ENCODE measurements at places on chromosomes 12 and 14. TPM values are rescaled to one million over a fixed set of nuclear protein-coding genes. Genes with fewer than 3 reads are reported as not detected.

The PRB2 gene
- polyA plus RNA-seq = not detected

The ZBTB39 gene
- 1.2 TPM for polyA plus RNA-seq

The CCDC197 gene
- polyA plus RNA-seq = 0.69 TPM

The GTF2A1 gene
- 8.8 TPM for polyA plus RNA-seq

The MIP gene
- polyA plus RNA-seq = 0.13 TPM

DNA sequence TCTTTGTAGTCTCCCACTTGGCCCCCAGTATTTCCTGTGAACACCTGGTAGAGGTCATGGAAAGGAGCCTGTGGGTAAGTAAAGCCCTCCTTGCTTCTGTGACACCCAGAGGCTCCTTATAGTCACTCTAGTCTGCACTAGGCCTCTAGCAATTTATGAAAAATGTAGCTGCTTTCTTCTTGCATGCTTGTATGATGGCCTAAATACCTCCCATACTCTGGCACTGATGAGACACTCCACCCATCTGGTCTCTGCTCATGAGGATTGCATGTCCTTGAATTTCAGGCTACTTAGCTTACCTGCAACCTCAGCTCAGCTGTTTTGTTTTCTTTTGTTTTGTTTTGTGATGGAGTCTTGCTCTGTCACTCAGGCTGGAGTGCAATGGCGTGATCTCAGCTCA, 4.6 kb upstream of the A2ML1 start:
- DNase-seq = no peak

DNA sequence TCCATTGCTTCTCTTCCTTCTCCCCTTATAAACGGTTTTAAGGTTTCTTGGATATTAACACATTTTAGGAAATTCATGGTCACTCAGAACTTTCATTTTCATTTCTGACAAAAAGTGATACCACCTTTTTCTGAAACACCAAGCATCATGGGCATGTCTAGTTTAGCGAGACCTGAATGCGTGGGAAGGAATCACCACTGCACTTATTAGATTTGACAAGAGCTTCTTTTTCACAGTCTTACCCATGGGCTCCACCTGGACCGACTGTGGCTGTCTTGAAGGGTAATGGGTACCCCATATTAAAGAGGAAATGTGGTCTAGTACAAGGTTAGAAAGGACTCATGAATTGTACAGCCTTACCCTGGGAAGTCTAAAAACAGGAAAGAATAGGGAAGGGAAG, 95.4 kb downstream of the KCNK10 start:
- DNase-seq = no peak

GRCh38 chr12:95202691-95203486, 14.4 kb downstream of the FGD6 start:
- no peak for DNase-seq

DNA sequence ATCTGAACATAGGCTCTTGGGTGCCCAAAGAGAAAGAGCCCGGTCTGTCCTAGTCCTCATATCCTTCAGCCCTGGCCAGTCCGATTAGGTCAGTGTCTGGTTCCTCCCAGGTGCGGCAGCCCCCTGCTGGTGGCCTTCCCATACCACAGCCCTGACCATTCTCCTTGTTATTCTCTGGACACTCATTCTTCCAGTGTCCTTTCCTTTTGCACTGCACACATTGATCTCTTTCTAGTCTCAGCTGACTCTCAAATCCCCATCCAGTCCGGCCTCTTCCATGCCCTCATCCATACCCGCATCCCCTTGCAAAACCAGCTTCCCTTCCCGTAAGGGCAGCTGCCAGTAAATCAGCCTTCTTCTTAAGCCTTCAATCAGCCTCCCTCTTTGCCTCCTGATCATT, 1316.3 kb downstream of the TMEM121 start:
- no peak for DNase-seq

- DNase-seq = no peak
These were observed 126.3 kb downstream of the SLC25A47 start for GRCh38 chr14:100449225-100449987.

- no peak for DNase-seq
These were observed 390.3 kb downstream of the ZFP36L1 start for GRCh38 chr14:68402525-68403101.

- DNase-seq = no peak
These were observed 653.0 kb downstream of the RPL10L start for GRCh38 chr14:45998554-45998953.

DNA sequence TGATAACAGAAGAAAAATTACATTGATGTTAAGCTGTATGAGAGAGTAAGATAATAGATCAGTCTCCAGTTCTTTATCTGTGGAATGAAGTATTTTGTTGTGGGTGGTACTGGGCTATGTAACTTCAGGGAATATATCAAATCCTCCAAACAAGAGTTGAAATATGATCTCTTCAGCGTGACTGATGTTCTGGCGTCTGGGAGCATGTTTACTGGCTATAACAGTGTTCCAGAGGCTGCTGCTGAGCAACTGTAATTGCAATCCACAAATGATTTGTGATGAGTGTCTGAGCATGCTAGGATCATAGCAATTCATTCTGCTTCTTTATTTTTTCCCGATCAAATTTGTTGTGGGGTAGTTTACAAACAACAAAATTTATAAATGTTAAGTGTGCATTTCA, 18.6 kb upstream of the CCDC198 start:
- DNase-seq = no peak
